ENCODE measurements at places on chromosomes 16 and 17.

DNA sequence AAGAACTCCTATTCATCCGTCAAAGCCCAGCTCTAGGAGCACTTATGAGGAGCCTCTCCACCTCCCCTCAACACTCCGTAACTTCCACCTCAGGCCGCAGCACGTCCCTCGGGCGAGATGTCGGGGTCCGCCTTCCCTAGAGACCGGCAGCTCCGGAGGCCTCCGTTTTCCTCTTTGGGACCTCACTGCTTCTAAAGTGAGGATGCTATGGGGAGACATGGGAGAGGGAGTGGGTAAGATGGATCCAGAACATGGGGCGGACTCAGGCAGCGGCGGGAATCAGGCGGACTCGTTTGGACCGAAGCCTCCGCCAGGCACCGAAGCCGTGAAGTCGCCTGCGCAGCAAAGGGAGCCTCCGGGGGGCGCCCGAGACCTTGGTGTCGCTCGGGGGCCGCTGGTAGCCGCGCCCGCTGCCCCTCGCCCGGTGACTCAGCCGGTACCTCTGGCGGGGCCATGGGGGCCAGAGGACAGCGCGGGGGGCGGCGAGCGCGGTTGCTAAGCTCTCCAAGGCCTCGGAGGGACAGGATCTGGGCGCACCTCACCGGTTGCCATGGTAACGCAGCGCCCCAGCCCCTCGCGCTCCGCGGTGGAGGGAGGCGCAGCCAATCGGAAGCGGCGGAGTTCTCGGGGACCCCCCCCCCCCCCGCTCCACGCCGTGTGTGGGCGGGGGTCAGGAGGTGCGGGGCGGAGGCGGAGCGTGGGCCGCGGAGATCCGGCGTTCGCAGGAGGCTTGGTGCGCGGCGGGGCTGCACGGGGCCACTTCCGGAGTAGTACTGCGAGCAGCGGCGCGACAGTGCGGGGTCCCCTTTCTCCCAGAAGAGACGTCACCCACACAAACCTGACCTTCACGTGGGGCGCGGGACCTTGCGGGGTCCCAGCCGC, 1.3 kb upstream of the HIC1 start:
- peak overlapping the region; percentile 93 for H3K27ac ChIP-seq
- H3K4me3 ChIP-seq, result peak overlapping the region; percentile 23
- no peaks in the 10 kb centered on the region for H3K36me3 ChIP-seq
- H3K4me1 ChIP-seq, result peaks cover 85% of the 10 kb centered on the region

DNA sequence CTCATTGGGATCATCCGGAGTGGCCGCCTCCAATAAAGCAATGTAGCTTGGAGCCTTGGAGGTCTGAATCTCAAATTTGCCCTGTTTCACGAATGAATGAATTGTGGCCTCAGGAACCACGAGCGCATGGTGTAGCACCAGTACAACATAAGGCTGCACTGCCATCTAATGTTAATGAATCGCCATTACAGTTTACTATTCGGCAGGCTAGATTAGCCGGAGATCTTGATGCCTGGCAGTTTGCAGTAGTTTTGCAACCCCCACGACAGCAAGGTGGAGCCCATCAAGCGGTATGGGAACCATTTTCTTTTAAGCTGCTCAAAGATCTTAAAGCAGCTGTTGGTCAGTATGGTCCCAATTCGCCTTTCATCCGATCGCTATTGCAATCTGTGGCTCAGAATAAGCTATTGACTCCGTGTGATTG, 18.8 kb downstream of the ALOX15B start:
- no peaks in the 10 kb centered on the region for H3K36me3 ChIP-seq
- DNase-seq, result no peak
- no peak overlapping the region for H3K4me3 ChIP-seq
- peaks cover 12% of the 10 kb centered on the region for H3K4me1 ChIP-seq
- no peak overlapping the region for H3K27ac ChIP-seq
- H3K27me3 ChIP-seq, result peaks cover 74% of the 10 kb centered on the region

GRCh38 chr17:34720760-34721159, 141.4 kb downstream of the TMEM132E start:
- H3K36me3 ChIP-seq, result no peaks in the 10 kb centered on the region
- H3K4me1 ChIP-seq, result no peaks in the 10 kb centered on the region
- no peak for DNase-seq
- no peak overlapping the region for H3K27ac ChIP-seq

DNA sequence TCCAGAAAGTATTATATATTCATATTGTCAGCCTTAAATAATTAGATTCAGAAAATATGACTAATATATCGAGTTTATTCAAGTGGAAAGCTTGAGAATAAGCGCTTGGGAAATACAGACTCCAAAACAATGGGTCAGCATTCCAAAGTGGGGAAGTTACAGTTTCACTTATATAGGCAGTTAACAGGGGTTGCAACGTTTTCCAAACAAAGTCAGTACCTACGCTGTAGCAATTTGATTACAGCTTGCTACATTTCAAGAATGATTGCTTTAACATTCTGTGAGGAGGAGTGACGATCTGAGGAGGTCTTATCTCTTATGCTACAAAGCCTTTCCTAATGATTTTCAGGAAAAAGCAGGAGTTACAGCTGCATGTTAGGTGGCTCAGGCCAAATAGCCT, 34.2 kb upstream of the HS3ST3A1 start:
- no peak overlapping the region for H3K4me3 ChIP-seq
- DNase-seq, result no peak
- no peaks in the 10 kb centered on the region for H3K27me3 ChIP-seq
- H3K4me1 ChIP-seq, result peaks cover 8% of the 10 kb centered on the region

- no peak for DNase-seq
- peaks cover 14% of the 10 kb centered on the region for H3K4me1 ChIP-seq
- H3K27me3 ChIP-seq, result no peaks in the 10 kb centered on the region
- no peaks in the 10 kb centered on the region for H3K36me3 ChIP-seq
- no peak overlapping the region for H3K27ac ChIP-seq
These were observed 32.4 kb downstream of the MXRA7 start for GRCh38 chr17:76678330-76678729.

- no peaks in the 10 kb centered on the region for H3K36me3 ChIP-seq
- no peak for DNase-seq
- H3K4me1 ChIP-seq, result no peaks in the 10 kb centered on the region
- H3K27ac ChIP-seq, result no peak overlapping the region
These were observed 15.9 kb downstream of the IRX3 start for GRCh38 chr16:54270711-54271110.

DNA sequence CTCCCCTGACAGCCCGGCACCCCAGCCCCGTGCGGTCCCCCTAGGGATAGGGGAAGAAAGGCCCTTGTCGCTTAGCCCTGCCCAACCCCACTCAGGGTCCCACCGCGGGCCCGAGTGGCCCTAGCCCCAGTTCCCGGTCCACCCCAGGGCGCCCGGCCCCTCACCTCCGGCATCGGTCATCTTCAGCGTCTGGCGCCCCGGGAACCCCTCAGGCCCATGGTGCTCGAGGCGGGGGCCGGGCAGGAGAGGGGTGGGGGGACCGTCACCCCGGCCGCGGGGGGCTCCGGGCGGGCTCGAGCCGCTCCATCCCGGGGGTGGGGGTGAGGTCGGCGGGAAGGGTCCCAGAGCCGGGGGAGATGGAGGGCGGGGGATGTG, 620 bp downstream of the SAMD14 start:
- peaks cover 4% of the 10 kb centered on the region for H3K36me3 ChIP-seq
- H3K27me3 ChIP-seq, result peaks cover 13% of the 10 kb centered on the region
- no peak for DNase-seq
- H3K27ac ChIP-seq, result no peak overlapping the region
- H3K4me1 ChIP-seq, result peaks cover 55% of the 10 kb centered on the region

DNA sequence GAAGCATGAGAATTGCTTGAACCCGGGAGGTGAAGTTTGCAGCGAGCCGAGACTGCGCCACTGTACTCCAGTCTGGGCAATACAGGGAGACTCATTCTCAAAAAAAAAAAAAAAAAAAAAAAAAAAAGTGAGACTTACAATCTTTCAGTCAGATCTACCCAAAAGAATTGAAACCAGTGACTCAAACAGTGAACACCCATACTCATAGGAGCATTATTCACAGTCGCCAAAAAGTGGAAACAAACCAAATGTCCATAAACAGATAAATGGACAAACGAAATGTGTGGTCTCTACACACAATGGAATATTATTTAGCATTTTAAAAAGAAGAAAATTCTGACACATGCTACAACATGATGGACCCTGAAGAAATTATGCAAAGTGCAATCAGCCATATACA, 9.1 kb upstream of the SCNN1B start:
- no peaks in the 10 kb centered on the region for H3K27me3 ChIP-seq
- no peak for DNase-seq
- peaks cover 15% of the 10 kb centered on the region for H3K4me1 ChIP-seq

DNA sequence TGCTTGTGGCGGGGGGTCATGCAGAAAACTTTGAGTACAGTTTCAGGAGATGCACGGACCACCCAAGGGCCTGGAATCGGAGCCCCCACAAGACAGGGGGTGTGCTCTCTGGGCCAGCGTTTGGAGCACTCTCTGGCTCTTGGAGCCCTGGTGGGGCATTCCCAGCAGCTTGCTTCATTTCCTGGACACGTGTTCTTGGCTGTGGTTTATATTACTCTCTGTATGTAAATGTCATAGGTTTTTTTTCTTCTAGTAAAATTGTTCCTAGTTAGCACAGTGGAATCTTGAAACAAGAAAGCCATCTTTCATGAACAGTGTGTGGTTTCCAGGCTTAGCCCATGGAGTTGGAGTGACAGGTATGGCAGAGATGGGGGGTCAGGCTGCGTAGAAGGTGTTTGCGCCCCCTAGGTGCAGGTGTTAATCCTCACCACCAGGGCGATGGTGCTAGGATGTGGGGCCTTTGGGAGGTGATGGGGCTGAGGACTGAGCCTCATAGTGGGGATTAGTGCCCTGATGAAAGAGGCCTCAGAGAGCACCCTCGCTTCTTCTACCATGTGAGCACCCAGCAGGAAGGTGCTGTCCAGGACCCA, 79.8 kb downstream of the JPH3 start:
- H3K27me3 ChIP-seq, result peaks cover 61% of the 10 kb centered on the region
- H3K4me3 ChIP-seq, result no peak overlapping the region
- no peaks in the 10 kb centered on the region for H3K4me1 ChIP-seq
- DNase-seq, result no peak

GRCh38 chr17:71458322-71458721, 662.5 kb upstream of the SOX9 start:
- peaks cover 29% of the 10 kb centered on the region for H3K4me1 ChIP-seq
- peak overlapping the region; percentile 45 for H3K27ac ChIP-seq
- H3K27me3 ChIP-seq, result no peaks in the 10 kb centered on the region
- no peak overlapping the region for H3K4me3 ChIP-seq

All from esophagus squamous epithelium (tissue), 5 donors.